Choroid plexus epithelial cell (primary cell): ENCODE measurements at places on chromosomes 12 and 14.
A peak's percentile ranks its signal among the peaks of the same experiment; 100 is the strongest.

- peak; percentile 1 for DNase-seq
Observed at GRCh38 chr14:98952593-98953350, 319.2 kb downstream of the BCL11B start.

- DNase-seq: no peak
Observed at GRCh38 chr12:110744601-110745264, 2.0 kb upstream of the PPP1CC start.

DNA sequence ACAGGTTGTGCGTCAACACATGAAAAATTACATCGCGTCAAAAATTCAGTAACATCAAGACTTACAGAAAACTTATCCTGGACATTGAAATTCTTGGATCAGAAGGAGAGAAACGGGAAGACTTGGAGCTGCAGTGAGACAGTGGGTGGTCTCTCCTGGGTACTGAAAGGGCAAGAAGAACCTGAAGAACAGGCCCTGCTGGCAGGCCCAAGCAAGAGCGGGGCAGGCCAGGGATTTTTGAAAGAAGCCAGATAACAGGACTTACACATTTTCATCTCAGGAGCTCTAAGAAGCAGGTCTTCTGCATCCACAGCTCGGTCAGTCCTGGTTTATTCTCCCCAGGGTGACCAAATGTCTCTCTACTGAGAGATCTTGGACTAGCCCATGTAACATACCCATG lies 466.5 kb upstream of the SOX5 start:
- DNase-seq: no peak

DNA sequence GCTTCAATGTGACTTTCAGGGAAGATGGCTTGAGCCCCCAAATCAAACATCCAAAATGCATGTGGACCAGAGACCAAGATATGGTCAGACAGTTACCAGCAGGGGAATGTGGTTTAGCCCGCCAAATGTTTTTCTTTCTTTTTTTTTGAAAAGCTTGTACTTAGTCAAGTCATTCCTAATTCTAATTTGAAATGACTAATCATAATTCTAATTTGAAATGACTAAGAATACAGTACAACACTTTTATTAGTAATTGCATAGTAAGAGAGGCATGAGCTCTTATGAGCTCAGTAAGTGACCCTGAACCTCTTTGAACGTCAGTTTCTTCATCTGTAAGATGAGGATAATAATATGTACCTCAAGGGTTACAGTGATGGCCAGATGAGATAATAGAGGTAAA lies 72.4 kb downstream of the HECTD4 start:
- peak; percentile 12 for DNase-seq

GRCh38 chr14:70133461-70133860 lies 55.3 kb downstream of the SLC8A3 start:
- DNase-seq: no peak

DNA sequence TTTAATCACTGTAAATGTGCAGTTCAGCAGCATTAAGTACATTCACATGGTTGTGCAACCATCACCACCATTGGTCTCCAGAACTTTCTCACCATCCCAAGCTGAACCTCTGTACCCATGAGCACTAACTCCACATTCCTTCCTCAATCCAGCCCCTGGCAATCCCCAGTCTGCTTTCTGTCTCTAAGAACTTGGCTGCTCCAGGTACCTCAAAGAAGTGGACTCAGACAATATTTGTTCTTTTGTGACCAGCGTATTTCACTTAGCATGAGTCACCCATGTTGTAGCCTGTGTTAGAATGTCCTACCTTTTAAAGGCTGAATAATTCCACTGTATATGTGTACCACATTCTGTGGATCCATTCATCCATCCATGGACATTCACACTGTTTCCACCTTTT lies 64.6 kb downstream of the SLC24A4 start:
- DNase-seq: no peak

GRCh38 chr14:77991128-77991772 lies 178.9 kb upstream of the NRXN3 start:
- no peak for DNase-seq

- DNase-seq: peak; percentile 44
Observed at GRCh38 chr14:85534458-85535293, 4.7 kb downstream of the FLRT2 start.

DNA sequence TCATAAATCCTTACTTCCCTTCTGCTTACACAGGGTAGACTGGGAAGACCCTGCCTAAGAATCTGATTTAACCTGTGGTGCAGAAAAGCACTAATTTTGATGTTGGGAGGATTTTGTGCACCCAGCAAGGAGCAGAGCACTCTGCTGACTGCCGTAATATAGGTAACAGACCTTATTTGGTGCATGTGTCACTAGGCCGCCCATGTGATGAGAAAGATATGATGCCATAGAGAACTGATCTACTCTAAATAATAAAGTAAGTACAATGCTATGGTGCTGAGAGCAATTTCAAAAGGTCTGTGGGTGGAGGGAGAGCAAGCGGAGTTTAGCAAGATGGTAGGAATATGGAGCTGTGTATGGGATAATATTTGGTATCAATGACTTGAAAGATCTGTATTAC lies 1663.6 kb upstream of the SEL1L start:
- DNase-seq: no peak

DNA sequence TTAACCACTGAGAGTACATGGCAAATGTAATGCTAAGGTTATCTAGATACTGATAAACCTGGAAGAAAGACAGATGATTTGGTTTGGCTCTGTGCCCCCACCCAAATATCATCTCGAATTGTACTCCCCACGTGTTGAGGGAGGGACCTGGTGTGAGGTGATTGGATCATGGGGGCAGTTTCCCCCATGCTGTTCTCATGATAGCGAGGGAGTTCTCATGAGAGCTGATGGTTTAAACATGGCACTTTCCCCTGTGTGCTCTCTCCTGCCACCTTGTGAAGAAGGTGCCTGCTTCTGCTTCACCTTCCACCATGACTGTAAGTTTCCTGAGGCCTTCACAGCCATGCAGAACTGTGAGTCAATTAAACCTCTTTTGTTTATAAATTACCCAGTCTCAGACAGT lies 14.2 kb downstream of the NOXRED1 start:
- DNase-seq: peak; percentile 52

DNA sequence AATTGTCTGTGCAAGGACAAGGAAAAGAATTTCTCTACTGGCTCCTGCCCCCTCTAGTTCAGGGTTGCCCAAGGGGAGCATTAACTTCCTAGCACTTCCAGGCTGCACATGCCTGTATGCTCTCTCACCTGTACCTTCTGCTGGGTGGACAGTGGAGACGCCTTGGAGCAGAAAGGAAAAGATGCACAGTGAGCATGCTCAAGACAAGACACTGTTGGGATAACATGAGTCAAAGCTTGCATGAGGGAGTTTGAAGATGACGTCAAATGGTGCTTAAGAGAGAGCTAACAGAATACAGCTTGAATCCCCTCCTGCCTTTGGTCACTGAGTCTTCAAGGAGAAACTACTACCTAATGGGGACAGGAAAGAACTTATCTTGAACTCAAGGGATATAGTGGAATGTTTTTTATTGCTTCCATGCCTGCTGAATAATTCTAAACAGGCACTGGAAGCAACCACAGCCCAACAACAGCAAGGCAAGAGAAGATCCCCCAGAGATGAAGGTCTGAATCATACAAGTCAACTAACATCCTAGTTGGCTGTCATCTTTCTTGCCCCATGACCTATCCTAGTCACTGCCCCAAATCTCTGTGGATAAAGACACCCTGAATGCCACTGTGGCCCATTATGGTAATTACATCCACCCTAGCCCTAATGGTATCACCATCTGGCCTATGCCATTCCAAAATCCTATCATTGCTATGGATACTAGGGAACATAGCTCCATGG lies 23.5 kb downstream of the RPS6KA5 start:
- no peak for DNase-seq

- DNase-seq: no peak
Observed at GRCh38 chr14:37167151-37168047, 5.0 kb downstream of the SLC25A21 start.

- DNase-seq: no peak
Observed at GRCh38 chr12:50353404-50353803, 43.0 kb downstream of the FAM186A start.

DNA sequence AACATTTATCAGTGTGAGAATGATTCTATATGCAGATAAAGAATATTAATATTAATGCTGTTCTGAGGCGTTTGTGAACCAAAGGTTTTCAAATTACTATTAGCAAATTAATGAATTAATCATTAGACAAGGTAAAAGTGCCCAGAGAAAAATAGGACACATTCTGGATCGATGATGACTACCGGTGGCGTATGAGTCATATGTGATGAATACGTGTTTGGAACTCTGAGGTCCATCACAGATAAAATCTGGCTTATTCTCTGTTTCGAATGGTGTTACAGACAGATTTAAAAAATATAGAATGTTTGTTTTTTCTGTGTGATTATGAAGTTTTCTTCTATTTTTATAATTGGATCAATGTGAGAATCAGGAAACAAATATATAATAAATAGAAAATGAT lies 79.2 kb upstream of the RTL1 start:
- DNase-seq: no peak

DNA sequence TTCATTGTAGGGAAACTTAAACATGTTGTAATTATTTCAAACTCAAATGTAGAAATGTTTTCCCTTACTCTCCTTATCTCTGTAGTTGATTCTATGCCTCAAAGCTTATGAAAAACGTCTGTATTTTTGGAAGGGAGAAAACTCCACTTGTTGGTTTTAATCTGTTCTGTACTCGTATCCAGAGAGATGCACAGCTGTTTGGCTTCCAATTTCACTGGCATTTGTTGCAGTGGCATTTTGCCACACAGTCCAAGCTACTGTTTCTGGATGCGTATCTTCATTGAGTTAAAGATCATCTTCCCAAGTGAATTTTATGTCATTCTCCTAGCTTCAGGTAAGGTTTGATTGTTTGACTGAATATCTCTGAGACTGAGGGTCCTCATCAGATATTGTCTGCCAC lies 481.4 kb downstream of the TRHDE start:
- no peak for DNase-seq

DNA sequence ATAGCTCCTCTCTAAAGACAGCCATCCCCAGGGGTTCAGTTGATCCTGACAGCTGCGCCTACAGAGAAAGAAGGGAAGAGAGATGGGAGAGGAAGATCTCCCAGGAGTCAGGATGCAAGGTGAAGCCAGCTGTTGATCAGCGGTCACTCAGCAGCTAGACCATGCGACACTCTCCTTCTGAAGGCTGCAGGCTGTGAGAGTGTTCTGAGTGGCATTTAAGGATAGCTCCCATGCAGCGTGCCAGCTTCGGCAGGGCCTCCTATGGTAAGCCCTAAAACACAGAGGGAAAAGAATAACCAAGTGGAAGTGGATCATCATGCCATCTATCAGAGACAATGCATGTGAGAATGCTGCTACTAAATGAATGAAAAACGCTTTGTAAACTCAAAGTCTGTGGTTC lies 197.9 kb upstream of the NUDT4 start:
- no peak for DNase-seq

- no peak for DNase-seq
Observed at GRCh38 chr12:9346866-9347327, 138.7 kb upstream of the PZP start.

DNA sequence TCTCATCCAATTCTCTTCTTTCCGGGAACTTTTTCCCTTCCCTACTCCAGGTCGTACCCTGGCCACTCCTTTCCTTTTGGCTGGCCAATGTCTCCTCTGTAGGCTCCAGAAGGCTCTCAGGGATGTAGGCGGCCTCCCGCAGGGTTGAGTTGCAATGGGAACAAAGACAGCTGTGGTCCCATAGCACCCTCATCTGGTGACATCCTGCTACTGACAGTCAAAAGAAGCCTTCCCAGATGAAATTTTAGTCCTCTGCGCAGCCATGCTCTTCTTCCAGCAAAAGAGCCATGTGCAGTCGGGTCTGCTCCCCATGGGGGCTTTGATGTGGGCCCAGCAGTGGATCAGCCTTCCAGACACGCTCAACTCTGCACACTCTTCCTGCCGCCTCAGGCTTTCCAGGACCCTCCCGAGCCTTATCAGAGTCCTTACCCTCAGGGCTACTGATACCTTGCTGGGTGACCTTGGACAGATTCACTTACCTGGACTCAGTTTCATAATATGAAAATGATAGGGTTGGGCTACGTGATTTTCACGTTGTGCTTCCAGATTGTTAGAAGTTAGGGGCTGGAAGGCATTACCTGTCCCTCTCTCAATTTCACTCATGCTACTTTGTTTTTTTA lies 5.5 kb upstream of the CELA1 start:
- peak; percentile 88 for DNase-seq

DNA sequence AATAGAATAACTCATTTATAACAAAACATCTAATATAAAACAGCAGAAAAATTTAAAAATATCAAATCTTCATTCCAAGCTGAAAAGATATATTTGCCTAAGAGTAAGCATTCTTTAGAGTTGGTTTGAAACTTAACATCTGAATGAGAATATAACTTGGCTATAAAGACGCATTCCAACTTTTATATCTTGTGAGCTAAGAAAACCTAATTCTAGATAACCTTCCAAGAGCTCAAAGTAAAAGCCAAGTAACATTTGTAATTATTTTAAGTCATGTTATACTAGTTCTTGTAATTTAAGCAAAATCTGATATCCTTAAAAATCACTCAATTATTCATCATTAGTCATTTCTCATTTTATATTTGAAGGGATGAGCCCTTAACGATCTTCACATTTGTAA lies 368.9 kb downstream of the C12orf50 start:
- no peak for DNase-seq

DNA sequence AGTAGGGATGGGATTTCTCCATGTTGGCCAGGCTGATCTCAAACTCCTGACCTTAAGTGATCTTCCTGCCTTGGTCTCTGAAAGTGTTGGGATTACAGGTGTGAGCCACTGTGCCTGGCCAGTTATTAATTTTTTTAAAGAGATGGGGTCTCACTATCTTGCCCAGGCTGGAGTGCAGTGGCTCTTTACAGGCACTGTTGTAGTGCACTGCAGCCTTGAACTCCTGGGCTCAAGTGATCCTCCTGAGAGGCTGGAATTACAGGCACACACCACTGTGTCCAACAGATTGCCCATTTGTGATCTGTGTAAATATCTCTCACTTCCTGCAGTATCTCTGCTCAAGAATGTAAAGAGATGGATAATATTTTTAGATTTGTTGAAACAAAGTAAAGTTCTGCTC lies 45.9 kb downstream of the PTPN11 start:
- no peak for DNase-seq

DNA sequence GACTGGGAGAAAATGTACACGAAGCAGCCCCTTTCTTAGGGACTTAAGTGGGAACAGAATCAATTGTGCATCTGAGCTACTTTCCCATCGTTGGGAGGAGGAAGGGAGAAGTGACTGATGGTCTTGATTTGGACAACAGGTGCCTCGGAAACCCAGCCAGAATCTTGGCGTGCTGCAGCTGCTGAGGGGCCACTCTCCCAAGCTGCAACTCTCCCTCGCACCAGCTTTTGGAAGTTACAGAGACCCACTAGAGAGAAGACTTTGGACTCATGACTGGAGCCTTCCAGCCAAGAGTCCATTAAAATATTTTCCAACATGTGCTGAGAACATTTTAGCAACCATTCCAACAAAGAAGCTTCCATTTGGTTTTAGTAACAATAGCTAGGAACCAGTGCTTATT lies 52.3 kb downstream of the GNS start:
- DNase-seq: no peak

- DNase-seq: no peak
Observed at GRCh38 chr14:30500222-30500621, 58.7 kb upstream of the G2E3 start.

GRCh38 chr12:65925626-65926025 lies 101.3 kb downstream of the HMGA2 start:
- DNase-seq: no peak

GRCh38 chr12:121697093-121697698 lies 15.4 kb upstream of the TMEM120B start:
- DNase-seq: peak; percentile 69

- DNase-seq: no peak
Observed at GRCh38 chr12:13337791-13338190, 141.3 kb downstream of the EMP1 start.
